Esophagus mucosa (tissue), 1 donor: ENCODE measurements at places on chromosomes 3 and 15. TPM values are rescaled to one million over a fixed set of nuclear protein-coding genes. Genes with fewer than 3 reads are reported as not detected.

The ITIH3 gene
- 0.12 TPM for total RNA-seq

- ATAC-seq: no peak
Measured at GRCh38 chr15:40146037-40146436, 14.8 kb upstream of the BUB1B start.

DNA sequence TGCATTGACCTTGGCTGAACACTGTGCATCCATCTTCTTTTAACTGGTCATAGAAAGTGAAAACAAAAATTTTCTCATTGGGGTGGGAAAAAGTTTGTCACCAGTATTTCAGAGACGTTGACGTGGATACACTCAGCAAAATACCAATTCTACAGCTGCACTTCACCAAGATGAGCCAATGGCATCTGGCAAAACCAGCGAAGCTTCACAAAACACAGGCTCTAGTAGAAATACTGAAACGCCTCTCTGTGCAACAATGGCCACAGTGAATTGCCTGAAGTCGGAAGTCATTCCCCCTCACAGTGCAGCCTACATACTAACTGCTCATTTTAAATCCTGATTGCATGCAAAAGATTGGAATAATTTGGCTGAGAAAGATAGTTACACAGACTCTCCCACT is 17.0 kb downstream of the PCYT1A start:
- ATAC-seq: no peak

- ATAC-seq: no peak
Measured at GRCh38 chr3:123152687-123153086, 49.1 kb upstream of the SEC22A start.

The UBA3 gene
- 47.8 TPM for total RNA-seq

- ATAC-seq: no peak
Measured at GRCh38 chr3:24047513-24047912, 102.4 kb downstream of the NR1D2 start.
